ENCODE measurements at places on chromosomes 1 and 21. TPM values are rescaled to one million over a fixed set of nuclear protein-coding genes. Genes with fewer than 3 reads are reported as not detected.

Gene OR2C3
- not detected for total RNA-seq

Gene INKA2
- total RNA-seq: 2.6 TPM

Gene PGLYRP3
- not detected for total RNA-seq

Gene ADORA1
- 2.0 TPM for total RNA-seq

Gene LYST
- total RNA-seq: 23.7 TPM

Gene ANGPTL3
- total RNA-seq: not detected

Gene RPE65
- total RNA-seq: not detected

Gene S100A5
- not detected for total RNA-seq

Gene PPFIA4
- 20.0 TPM for total RNA-seq

Measured in smooth muscle cell of trachea (primary cell).